ENCODE measurements at places on chromosomes 5 and 9.

DNA sequence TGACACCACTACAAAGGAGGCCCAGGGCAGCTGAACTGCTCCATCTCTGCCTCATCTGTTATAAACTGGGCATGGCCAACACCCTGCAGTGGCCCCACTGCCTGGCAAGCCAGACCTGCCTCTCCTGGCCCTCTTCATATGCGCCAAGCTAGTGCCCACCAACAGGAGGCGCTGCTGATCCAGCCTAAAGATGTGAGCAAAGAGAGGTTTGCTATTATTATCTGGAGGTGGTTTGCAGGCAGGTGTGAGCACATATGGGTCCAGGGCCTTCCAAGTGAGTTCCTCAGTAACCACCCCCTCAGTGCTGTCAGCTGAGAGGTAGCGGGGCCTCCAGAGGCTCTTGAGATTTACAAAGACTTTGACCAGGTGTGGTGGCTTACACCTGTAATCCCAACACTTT is 232.2 kb downstream of the SYK start:
- no peak for DNase-seq

DNA sequence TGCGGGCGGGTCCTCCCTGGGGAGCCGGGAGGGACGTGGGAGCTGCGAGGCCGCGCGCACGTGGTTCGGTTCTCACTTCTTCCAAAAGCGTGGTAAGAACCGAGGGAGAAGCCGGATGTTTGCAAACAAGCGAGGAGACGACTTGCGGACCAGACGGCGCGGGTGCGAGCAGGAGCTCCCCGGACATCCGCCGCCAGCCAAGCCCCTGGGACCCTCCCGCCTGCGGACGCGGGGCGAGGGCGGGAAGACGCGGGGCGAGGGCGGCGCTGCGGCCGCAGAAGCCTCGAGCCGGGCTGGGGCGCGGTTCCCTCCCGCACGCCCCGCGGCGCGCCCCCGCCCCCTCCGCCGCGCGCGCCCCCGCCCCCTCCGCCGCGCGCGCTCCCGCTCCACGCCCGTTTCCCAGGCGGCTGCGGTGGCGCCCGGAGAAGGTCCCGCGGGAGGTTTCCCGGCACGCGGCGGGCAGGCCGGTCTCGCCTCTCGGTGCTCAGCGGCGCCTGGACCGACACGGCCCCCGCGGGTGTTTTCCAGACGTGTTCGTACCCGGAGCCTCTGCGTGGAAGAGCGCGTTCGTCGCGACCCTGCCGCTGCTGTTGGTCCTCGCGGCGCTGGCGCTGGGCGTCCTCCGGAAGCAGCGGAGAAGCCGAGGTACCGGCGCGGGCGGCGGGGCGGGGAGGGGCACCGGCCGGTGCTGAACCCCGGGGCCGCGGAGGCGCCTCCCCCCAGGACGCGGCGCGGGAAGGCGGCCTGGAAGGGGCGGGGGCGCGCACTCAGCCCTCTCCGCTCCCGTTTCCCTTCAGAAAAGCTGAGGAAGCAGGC is 12.8 kb downstream of the BTNL9 start:
- DNase-seq, result no peak

DNA sequence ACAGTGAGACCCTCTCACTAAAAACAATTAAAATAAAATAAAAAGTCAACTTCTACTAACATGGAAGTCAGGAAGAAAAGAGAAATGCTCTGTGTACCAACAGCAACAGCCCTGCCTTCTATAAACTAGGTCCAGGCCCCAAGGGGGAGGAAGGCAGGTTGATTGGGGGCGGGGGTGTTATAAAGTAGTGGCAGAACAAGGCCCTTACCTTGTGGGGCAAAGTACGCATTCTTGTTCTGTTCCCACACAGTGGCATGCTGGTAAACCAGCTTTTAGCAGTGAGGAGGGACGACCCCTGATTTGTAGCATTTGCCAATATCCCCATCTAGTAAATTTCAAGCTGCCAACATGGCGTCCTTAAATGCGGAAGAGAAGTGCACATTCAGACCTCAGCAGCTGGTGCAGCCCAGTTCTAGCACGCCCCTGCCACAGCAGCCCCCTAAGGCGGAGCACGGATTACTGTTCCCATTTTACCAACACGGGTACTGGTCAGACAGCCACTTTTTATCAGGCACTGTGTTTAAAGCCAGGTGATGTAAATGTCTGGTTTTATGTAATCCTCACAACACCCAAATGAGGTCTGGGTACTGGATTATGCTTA is 69.5 kb downstream of the GTF3C4 start:
- DNase-seq, result no peak

DNA sequence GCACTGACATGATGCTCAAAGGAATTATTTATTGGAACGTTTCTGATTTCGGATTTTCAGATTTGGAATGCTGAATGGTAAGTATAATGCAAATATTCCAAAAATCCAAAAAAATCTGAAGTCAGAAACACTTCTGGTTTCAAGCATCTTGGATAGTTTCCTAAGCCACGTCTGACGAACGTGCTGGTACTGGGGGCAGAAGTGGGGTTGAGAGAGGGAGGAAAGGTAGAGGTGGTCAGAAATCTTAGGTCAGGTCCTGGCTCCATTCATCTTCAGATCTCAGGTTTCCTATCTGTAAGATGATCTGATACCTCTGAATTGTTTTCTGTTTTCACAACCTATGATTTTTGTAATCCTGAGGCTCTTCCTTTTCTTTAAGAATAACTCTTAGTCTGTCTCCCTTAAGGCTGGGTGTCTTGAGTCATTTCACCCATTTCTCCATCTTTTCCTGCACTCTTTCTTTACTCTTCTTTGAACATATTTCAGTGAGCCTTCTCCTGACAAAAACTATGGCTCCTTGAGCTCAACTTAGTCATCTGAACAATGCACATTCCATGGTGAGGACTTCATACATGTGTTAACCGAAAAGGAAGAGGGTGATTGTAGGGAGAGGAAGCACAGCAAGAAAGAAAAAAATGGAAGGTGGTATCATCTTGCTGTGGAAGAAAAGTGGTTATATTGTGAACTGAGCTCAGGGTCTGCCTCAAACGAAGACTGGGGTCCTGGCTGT is 3.3 kb downstream of the SGCD start:
- no peak for DNase-seq

DNA sequence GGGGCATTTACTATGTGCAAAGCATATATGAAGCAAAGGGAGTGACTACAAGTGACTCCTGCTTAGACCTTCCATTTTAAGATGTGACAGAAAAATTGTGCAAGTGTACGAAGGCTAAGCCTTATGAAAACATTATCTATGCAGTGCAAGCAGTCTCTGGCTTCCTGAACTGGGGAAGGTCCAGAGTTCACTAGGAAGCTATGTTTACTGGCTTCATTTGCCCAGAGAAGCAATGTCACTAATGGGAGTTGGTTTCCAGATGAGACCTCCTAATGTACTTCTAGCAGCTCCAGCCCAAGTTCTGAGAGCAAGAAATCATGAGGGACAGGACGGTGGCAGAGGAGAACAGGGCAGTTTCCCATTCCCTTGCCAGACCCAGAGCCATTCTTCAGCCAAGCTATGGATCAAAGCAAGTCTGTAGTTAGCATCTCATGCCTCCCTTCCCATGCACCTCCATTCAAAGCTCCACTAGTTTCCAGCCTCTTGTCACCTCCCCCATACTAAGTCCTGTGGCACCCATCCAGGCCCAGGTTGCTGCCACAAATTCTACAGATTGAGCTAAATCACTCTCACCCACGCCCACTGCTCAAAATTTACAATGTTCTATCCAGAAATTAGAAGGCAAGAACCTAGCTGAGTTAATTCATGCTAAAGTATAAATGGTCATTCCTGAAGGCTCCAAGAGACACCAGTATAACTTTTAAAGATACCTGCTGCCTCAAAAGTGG is 21.8 kb downstream of the MCTP1 start:
- no peak for DNase-seq

DNA sequence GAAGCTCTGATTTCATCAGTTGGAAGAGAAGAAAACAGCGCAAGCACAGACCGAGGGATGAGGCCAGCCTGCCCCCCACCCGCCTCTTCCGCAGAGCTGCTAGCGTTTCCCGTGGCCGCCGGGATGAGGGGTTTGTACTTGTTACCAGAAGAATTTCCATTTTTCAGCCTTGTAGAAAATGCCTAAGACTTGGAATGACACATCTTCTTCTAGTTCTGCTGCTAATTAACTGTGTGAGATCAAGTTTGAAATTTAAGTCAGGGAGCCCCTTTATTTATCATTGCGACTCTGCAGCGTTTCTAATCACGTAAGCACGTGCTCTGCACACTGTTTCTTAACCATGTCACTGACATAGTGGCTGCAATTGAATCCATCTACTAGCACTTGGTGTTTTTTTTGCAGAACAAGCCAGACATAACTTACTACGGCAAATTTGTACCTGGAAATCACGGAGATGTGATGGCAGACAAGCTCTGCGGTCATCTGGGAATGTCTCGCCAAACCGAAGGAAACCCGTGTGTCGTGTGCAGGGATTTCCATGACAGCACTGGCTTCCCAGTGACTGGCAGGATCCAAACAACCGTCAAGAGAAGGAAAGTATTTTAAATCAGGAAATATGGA is 41.8 kb upstream of the ROR2 start:
- no peak for DNase-seq

DNA sequence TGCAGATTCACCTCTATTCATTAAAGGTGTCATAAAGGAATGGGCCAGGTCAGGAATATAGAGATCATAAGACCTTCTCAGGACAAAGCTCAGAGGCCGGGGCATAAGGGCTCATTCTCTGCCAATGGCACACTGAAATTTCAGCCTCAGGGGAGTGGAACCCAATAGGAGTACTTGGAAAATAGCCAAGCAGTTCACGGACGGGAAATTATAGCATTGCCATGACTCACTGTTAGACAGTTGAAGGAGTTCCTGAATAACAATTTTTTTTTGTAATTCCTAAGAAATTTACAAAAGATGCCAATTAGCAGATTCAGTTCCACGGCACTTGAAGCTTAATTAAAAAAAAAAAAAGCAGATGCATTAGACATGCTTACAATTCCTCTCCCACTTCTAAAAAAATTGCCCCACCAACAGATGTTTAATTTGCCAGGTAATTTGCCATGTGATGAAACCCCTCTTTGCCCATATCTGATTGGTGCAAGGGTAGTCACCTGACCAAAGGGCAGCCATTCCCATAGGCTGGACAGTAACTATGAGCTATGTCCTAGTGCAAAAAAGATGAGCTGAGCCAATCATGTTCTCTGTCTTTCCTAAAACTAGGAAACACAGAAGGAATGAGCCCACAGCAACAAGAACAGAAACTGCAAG is 58.6 kb downstream of the PTCD2 start:
- DNase-seq, result peak; percentile 80

DNA sequence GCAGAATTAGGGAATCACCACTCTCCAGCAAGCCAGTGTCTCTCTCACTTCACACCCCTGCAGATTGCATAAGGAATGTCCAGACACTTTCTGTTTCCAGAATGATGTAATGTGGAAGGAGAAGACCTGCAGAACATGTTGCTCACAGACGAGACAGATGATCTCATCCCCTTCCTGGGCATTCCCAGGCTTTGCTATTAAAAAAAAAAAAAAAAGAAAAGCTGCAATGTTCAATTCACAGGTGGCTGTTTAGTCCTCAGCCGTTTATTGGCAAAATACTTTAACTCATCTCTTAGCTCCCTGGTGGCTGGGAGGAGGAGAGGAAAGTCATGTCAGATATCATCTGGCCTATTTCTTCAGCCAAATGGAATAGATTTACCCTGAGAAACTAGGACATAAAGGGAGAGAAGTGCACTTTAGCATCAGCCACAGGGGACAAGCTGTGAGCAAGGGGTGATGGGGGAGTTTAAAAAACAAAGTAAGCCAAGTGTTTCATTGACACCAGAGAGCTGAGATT is 95.9 kb upstream of the TNC start:
- DNase-seq, result peak; percentile 87

GRCh38 chr9:109036744-109037680 is 23.7 kb upstream of the CTNNAL1 start:
- no peak for DNase-seq

GRCh38 chr9:18921366-18922075 is 111.5 kb downstream of the SAXO1 start:
- no peak for DNase-seq

DNA sequence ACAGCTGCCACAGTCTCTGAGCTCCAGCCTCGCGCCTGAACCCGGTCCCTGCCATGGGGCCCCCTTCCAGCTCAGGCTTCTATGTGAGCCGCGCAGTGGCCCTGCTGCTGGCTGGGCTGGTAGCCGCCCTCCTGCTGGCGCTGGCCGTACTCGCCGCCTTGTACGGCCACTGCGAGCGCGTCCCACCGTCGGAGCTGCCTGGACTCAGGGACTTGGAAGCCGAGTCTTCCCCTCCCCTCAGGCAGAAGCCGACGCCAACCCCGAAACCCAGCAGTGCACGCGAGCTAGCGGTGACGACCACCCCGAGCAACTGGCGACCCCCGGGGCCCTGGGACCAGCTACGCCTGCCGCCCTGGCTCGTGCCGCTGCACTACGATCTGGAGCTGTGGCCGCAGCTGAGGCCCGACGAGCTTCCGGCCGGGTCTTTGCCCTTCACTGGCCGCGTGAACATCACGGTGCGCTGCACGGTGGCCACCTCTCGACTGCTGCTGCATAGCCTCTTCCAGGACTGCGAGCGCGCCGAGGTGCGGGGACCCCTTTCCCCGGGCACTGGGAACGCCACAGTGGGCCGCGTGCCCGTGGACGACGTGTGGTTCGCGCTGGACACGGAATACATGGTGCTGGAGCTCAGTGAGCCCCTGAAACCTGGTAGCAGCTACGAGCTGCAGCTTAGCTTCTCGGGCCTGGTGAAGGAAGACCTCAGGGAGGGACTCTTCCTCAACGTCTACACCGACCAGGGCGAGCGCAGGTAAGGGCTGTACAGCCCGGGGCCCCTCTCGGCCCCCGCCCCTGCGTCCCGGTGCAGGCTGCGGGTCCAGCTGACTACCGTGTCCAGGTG is 509 bp downstream of the LVRN start:
- DNase-seq, result no peak

- peak; percentile 64 for DNase-seq
Measured at GRCh38 chr9:111034898-111035539, 3.3 kb downstream of the LPAR1 start.

- no peak for DNase-seq
Measured at GRCh38 chr5:80696450-80696849, 41.7 kb upstream of the DHFR start.
